Cardiac fibroblast (primary cell): ENCODE measurements at places on chromosomes 16 and 17.

DNA sequence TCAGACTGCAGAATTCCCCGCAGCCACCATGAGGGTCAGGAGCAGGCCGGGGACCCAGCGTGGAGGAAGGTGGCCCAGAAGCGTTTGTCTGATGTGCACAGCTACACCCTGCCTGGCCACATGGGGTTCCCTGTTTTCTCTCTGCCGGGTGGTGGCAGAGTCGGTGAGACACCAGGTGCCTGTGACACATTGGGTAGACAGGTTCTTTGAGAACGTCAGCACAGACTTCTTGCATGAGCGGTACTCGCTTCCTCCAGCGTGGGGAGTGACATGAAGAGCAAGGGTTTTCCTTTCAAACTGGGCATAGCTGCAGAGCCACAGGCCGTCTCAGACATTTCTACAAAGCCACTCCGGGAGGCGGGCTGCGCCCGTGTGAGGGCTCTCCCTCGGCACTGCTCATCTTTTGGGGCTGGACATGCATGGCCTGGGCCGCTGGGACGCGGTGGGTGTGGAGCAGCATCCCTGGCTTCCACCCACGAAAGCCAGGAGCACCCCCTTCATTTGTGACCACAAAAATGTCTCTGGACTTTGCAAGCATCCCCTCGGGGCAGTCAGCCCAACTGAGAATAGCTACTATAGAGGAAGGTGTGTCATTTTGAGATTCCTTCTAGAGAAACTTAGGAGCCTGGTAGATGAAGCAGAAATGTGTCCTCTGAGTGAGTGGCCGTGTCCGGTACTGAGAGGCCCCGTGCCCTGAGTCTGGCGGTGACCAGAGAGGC is 26.0 kb downstream of the NME3 start:
- peak; percentile 61 for DNase-seq

- no peak for DNase-seq
Measured at GRCh38 chr17:5943232-5943631, 126.9 kb upstream of the WSCD1 start.

- no peak for DNase-seq
Measured at GRCh38 chr16:35686595-35686994, 2227.2 kb downstream of the TP53TG3F start.

GRCh38 chr16:28011971-28012445 is 51.5 kb downstream of the GSG1L start:
- peak; percentile 12 for DNase-seq

DNA sequence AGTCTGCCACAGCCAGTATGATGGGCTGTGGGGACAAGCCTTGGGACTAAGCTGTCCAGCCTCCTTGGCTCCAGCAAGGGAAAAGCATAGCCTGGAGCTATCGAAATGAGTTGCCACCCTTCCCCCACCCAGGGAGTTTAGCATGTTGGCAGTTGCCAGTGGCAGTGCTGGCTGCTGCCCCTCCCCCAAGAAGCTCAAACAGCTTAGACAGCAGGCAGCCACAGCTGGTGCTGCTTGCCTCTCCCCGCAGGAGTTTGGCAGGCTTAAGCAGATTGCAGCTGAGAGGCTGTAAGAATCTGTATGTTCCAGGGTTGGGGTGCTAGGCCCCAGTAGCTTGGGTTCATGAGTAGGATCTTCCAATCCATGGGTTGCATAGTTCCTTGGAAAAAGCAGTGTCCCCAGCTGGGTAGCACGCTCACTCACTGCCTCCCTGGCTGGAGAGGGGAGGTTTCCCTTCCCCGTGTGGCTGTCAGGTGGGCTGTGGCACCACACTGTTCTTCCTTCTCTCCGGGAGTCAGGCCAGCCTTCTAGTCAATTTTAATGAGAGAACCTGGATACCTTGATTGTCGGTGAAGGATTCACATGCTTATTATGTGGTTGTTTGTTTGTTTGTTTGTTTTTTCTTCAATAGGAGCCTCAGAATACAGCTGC is 506.1 kb downstream of the CDH11 start:
- peak; percentile 3 for DNase-seq

DNA sequence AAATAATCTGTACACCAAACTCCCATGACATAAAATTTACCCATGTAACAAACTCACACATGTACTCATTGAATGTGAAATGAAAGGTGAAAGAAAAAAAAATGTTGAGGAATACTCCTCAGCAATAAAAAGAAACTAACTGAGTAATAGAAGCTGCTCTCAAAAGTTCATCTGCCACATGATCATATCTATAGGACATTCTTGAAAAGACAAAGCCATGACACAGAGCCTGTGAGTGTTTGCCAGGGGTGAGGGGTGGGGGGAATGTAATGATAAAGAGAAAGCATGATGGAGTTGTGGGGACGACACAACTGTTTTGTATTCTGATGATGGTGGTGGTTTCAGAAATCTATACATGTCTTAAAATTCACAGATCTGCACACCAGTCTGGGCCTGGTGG is 52.2 kb upstream of the TMC5 start:
- no peak for DNase-seq

DNA sequence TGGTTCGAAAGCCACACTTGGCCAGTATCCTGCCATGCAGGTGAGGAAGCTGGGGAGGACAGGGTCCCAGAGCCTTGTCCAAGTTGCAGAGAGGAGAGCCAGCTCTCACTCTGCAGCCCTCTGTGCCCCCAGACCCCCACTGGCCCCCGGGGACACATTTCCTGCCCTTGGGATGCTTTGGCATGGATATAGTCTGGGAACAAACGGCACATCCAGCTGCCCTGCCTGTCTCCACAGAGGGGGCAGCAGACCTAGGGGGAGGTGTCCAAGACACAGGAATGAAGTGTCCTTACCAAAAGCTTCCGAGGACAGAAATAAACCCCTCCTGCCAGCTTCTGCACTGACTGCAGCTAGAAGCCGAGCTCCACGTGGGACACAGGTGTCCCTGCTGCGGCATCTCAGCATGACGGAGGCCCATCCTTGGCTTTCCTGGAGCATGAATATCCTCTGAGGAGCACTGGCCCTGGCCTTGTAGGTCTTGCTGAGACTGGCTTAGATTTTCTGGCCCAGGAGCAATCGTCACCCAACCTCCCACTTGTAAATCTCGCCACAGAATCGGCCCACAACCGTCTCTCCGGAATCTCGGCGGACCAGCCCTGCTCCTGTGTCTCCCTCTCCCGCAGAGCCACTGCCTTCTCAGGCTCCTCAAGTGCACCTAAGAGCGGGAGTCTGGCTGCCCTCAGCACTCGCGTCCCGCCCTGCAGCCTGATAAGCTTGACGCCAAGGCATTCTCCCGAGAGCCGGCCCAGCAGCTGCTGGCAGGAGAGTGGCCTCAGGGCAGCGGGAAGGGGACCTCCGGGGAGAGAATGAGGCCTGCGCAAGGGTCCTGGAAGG is 1.1 kb upstream of the CAPN15 start:
- DNase-seq = peak; percentile 70

DNA sequence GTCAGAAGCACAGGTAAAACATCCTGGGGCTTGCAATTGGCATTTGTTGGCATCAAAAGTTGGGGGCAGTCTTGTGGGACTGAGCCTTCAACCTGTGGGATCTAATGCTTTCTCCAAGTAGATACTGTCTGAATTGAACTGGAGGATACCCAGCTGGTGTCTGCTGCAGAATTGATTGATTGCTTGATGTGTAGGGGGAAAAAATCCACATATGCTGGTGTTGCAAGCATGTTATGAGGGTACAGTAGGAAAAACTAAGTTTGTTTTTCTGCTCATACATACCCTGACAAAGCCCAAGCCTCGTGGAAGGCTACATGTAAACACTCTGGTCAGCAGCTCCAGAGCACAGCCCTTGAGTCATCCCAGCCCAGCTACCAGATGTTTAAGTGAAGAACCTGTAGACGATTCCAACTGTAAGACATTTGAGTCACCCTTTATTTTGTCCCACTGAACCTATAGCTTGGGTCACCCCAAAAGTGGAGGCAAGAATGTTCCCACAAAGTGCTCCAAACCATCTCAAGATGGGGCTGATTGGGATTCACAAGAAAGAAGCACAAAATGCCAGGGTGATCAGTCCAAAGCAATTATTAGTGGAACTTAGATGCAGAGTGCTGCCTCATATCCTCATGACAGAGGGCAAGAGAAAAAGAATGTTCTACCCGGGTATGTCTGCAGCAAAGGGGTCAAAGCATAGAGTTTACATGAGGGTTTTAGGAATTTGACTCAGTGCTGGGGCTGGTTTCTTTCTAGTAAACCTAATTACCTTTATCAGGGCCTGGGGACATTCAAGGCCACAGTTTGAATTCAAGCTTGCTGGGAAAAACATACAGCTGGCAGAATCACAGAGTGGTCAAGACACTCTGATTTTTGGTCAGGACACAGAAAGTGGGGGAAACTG is 9.6 kb upstream of the APPBP2 start:
- DNase-seq = peak; percentile 69

DNA sequence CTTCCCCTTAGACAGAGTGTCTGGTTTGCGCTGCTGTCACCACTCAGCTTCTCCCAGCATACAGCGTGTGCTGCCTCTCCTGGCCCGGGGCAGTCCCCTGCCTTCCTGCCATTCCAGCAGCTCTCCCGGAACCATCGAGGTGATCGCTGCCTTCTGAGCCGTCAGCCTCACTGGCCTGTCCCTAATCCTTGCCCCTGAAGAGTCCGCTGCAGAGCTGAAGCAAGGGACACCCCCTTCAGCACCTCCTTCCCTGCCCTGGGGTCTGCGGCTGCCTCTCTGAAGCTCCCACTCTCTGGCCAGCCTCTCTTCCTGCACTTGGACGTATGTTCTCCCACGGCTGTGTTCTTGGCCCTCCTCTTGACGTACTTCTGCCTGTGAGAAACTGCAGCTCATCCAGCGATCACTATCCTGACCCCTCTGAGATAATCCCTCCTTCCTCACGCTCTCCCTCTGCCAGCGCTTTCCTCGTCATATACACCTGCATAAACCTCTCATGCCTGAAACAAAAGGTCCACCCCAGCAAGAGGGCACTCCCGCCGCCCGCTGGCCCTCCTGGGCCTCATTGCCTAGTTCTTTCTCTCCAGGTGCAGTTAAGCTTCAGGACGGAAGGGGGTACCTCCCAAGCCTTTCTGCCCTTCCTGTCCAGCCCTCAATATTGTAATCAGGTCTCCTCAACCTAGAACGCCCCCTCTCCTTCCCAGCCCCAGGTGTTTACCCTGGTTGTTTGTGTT is 220.6 kb upstream of the CHMP6 start:
- DNase-seq = no peak

DNA sequence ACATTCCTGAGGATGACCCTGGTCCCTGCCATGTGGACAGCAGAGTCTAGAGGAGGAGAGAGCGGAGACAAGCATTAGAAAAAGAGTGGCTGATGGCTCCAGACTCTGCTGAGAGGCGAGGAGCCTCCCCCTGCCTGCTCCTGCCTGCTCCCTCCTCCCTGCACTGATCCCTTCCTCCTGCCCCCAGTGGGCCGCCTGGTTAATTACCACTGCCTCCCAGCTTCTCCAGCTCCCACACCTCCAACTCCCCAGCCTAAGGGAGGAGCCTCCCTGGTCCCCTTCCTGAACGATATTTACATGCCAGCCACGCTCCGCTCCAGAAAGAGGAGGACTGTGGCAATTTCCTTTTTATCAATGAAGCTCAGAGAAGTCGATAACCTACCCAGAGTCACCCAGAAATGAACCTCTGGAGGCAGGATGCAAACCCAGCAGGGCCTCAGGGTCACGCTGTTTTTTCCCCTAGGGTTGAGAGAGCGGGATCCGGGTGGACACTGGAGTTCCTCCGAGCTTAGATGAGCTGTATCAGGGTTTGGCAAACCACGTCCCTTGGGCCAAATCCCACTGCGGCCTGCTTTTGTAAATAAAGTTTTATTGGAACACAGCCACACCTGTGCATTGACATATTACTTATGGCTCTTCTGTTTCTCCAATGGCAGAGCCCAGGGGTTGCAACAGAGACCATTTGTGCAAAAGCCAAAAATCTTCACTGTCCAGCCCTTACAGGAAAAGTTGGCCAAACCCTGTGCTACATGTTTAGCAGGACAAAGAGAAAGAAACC is 27.1 kb upstream of the JPH3 start:
- peak; percentile 46 for DNase-seq

GRCh38 chr17:65154770-65155589 is 17.8 kb downstream of the RGS9 start:
- DNase-seq = no peak

DNA sequence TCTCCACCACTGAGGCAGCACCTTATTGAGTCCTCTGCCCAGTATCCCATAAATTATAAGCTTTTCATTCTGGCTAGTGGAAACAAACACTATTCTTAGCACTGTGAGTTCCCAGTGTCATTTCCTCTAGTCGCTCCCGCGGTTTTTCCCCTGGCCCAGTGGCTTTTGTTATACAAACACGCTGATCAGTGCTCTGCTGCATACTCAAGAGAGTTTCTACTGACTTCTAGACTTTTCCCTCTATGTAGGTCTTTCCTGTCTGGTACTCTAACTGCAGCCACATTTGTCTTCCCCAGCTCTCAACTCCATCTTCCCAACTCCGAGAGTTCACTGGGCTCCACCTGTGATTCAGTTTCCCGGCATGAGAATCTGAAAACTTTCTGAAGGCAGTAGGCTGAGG is 556.6 kb upstream of the SALL1 start:
- no peak for DNase-seq

DNA sequence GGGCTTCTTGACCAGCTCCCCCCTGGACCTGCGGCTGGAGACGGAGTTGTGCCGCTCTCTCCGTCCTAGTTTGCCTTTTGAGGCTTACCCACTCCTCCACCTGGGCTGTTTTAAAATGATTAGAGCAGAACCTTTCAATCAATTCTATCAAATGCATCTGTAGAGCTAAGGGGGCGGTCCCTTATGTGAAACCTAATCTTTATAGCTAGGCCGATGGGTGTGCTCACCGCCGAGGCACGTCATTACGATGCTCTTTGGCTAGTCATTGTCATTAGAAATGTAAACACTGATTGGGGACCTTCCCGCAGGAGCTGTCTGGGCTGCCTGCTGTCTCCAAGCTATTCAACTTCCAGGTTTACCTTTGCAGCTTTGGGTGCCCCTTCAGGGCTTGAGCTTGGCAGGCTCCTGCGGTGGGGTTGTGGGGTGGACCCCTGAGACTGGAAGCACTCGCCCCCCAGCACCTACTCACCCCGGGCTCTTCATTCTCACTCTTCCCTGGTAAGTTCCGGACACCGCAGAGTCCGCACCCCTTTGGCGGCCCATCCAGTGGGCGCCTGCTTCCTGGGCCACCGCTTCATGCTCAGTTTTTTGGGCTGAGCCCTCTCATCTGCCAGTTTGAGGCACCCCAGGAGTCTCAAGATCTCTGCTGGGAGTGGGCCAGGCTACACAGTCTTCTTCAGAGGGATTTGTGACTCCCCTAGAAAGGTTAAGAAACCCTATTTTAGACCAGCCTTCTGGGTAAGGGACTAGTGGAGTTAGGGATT is 20.9 kb upstream of the IL17C start:
- no peak for DNase-seq

- no peak for DNase-seq
Measured at GRCh38 chr17:77580531-77581270, 377.8 kb upstream of the TNRC6C start.

- DNase-seq = no peak
Measured at GRCh38 chr16:85856079-85856478, 42.9 kb upstream of the IRF8 start.

DNA sequence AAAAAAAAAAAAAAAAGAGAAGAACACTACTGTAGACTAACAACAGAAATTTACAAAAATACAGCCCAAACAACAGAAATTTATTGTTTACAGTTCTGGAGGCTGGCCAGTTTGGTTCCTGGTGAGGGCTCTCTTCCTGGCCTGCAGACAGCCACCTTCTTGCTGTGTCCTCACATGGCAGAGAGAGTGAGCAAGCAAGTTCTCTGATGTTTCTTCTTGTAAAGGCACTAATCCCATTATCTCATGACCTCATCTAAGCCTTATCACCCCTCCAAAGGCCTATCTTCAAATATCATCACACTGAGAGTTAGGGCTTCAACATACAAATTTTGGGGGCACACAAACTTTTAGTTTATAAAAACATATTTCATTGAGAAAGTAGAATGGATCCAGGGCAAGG is 7.3 kb downstream of the ARSG start:
- DNase-seq = no peak

GRCh38 chr17:39753514-39754160 is 15.9 kb downstream of the GRB7 start:
- DNase-seq = no peak
